ENCODE measurements at places on chromosomes 4 and X.

- DNase-seq: no peak
Observed at GRCh38 chr4:104973708-104974107, 173.0 kb upstream of the TET2 start.

GRCh38 chr4:41209187-41209586, 5.2 kb downstream of the APBB2 start:
- DNase-seq: peak; percentile 55

DNA sequence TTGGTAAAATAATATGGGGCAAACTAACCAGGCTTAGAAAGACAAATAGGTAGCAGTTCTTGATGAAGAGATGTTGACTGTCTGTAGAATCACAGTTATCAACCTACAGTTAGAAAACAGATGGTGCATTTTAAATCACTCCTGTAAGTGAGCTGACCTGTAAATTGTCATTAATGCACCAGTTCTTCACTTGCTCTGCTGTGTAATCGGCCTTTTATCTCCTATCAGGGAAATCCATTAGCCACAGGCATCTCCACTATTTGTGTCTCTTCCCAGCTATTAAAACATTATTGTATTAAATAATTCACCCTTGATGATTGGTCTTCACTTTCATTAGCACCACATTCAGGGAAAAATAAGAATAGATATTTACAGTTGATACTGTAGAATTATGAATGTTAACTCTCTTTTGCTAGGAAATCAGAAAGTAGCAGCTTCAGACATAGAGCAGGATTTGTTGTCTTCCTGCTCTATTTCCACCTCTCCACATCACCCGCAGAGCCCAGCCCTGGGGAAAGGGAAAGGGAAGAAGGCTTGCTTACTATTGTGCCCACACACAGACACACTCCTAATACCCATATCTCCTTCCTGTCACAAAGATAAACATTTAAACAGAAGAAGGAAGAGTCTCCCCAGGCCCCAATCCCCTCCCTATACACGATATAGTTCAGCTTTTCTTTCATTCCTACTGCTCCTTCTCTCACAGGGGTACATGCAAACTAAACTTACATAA, 97.1 kb downstream of the REELD1 start:
- no peak for DNase-seq

DNA sequence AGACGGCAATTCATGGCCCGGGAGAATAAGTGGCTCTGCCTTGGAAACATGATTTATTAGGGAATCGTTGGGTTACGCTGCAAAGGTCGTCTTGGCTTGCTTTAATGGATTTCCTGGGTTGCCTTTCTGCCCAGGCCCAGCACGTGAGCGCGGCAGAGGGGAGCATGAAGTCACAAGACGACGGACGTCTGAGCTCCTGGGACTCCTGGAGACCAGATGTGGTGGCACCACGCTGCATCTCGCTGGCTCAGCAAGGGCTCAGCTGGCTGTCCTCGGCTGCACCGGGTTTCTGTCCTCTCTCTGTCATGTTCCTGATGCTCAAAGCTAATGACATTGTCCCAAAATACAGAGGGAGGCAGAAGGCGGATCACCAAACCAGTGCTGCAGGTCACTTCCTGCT, 61.2 kb downstream of the C4orf50 start:
- DNase-seq: no peak

DNA sequence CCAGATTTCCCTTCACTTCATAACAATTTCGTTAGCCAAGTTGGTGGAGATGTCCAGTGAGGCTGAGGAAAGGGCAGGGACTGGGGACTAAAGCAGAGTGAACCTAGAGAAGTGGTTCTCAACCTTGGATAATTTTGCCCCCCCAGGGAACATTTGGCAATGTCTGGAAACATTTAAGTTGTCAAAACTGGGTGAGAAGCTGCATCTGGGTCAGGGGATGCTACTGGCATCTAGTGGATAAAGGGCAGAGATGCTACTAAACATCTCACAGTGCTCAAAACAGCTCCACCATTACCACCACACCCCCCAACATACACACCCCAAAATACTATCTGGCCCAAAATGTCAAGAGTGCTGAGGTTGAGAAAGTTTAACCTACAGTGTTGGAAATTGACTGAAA, 32.0 kb upstream of the FGF16 start:
- DNase-seq: peak; percentile 31

GRCh38 chr4:39763714-39764572, 66.0 kb downstream of the UBE2K start:
- no peak for DNase-seq

- DNase-seq: peak; percentile 54
Observed at GRCh38 chrX:84441143-84441542, 61.1 kb downstream of the HDX start.

- no peak for DNase-seq
Observed at GRCh38 chr4:122854447-122855352, 28.1 kb downstream of the FGF2 start.

- DNase-seq: peak; percentile 87
Observed at GRCh38 chr4:146051728-146052391, 113.2 kb upstream of the ZNF827 start.

DNA sequence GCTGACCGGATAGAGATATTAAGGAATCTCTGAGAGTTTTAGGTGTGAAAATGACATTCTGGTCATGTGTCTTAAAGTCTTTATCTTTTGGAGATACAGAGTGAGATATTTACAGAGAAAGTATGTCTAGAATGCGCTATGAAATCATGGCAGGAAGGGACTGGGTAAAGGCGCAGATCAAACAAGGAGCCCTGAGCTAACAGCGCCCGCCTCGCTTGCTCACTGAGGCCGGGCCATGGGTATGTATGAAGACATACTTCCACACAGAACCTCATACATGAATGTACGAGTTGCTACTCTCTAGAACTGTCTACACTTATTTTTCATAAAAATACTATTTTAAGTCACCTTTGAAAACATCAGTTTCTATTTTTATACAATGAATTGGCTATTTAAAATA, 20.0 kb downstream of the FAM53A start:
- DNase-seq: no peak

DNA sequence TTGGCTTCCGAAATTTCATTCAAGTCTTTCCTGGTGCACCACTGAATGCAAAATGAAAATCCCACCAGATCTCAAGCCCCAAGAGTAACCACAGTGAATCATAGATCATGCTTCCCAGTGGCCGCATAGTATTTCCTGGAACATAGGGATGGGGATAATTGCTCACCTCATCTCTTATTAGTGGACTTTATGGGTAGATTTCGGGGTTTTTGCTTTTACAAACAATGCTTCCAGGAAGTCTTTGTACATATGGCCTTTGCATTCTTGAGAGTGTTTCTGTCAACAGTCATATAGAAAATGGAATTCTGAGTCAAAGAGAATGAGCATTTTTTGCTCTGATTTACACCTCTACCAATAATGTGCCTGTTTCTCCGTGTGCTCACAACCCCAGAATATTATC, 53.4 kb downstream of the PPEF2 start:
- peak; percentile 70 for DNase-seq

DNA sequence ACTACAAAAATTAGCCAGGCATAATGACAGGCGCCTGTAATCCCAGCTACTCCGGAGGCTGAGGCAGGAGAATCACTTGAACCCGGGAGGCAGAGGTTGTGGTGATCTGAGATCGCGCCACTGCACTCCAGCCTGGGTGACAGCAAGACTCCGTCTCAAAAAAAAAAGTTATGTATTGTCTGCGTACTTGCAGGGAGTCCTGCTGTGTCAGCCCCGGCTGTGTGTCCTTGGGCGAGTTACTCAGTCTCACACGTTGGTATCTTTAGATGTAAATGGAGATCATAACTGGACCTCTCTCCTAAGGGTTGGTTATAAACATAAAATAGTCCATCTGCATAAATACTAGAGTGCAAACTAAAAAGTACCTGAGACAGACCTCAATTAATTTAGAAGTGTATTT, 22.7 kb upstream of the TBC1D14 start:
- DNase-seq: no peak

DNA sequence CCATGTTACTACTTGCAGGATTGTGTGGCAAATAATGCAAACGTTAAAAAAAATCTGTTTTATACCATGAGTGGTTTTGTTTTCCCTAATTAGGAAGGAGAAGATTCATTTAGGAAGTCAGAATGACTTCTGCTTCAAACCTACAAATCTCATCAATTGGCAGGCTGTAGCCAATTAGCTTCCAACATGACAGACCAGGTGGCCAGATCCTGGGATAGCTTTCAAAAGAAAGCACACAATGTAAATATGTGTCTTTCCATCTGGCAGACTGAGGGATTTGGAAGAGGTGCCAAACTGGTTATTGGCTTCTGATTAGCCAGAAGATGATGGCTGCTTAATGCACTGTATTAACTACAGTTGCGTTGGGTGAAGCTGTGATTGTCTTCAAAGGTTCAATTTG, 432.8 kb downstream of the ANKRD50 start:
- no peak for DNase-seq

DNA sequence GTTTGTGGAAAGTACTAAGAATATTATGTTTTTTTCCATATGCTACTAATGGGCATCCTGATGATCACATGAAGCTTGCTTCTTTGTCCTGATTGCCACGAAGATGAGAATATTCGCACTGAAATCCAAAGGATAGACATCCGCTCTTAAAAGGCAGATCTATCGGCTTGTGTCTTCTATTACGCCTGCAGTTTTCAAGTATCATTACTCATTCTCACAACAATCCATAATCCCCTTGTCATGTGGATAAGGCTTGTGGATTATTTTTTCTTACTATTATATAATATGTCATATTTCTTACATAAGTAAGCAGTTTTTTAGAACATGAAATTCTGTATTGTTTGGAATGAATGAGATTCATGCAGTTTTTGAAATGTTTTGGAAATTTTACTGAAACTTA, 62.8 kb downstream of the KCNIP4 start:
- DNase-seq: peak; percentile 34

DNA sequence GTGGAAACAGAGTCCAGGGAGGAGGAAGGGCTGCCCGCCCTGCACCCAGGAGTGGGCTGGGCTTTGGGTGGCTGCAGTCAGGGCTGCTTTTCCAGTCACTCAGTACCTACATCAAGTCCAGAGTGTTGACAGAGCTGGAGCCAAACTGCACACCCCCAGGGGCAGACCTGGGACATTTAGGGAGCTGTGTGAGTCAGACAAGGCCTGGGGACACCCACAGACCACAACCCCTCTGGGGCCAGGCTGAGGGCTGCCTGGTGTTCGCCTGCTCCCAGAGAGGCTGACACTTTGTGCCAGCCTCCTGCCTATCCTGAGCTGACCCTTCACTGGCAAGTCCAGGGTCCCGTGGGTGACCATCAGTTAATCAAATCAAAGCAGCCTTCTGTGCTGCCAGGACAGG, 240.0 kb downstream of the BCOR start:
- DNase-seq: no peak

DNA sequence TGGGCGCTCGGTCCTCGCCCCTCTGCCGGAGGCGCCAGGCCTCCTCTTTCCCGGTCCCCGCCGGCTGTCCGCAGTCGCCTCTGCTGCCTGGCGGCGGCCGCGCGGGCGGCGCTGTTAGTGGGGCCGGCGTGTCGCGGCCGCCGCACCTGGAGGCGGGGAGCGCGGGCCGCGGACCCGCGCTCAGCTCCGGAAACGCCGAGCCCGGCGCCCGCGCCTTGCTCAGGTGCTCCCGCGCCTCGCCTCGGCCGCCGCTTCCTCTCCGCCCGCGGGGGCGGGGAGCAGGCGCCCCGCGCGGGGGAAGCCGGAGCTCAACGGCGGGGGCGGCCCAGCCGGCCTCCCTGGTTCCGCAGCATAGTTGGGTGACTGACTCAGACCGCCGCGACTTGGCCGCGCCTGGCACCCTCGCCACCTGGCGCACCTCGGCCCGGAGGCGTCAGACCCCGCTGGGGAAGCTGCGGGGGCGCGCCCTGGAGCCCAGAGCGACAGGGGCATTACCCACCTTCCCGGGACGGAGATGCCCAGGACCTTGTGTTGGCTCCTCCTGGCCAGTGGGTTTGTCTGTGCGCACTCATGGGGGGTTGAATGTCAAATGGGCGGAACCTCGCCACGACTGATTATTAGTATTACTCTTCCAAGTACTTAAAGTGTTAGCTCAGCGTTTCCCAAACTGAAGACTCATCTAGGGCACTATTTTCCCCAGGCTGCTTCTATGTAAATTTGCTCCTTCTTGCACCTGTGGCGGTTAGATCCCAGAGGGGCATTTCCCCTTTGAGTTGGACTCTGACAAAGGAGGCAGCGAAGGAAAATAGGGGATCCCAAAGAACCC, at the start of gene ARAP2:
ARAP2 (minus strand) TSS at position 258 of the 826 bp plus-strand sequence. CDS start 15,028 bp downstream, outside the sequence.
- DNase-seq: peak; percentile 10

DNA sequence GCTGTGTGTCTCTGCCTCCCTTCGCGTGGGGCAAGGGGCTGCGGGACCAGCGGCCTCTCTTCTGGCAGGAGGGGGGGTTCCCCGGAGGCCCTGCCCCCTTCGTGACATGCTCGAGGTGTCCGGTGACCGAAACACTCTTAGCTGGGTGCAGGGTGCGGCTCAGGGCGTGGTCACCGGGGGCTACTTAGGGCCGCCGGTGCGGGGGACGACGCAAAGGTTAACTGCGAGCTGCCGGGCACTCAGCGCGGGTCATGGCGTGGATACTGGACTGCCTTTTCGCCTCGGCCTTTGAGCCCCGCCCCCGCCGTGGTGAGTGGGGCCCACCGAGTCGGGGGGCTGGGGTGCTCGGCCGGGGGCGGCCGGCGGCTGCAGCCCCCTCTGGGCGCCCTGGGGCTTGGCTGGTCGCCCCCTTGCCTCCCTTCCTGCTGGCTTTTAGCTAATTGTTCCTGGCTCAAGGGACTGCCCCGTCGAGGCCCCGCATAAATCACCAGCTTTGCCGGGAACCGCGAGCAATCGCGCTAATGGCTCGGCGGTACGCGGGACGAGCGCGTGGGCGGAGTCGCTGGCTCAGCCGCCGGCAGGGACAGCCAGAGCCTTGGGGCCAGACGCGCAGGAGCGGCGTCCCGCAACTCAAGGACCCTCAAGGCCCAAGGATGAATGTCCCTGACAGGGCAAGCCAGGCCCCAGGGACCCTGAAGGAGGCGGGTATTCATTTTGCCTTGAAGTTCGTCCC, at the start of gene ARHGAP36:
ARHGAP36 (plus strand) TSS at position 211 of the 733 bp plus-strand sequence. CDS start 23,320 bp downstream, outside the sequence.
- no peak for DNase-seq

GRCh38 chr4:108205859-108206258, 37.1 kb upstream of the LEF1 start:
- no peak for DNase-seq

- peak; percentile 9 for DNase-seq
Observed at GRCh38 chr4:117560329-117560728, 474.0 kb upstream of the NDST3 start.

Measured in cardiac fibroblast (primary cell).